Stimulated activated CD4-positive, alpha-beta T cell treated with anti-CD3 and anti-CD28 coated beads, TNF-alpha, amount 100 ng/mL, for 24 hours (primary cell): ENCODE measurements at places on chromosomes 11 and 22.

DNA sequence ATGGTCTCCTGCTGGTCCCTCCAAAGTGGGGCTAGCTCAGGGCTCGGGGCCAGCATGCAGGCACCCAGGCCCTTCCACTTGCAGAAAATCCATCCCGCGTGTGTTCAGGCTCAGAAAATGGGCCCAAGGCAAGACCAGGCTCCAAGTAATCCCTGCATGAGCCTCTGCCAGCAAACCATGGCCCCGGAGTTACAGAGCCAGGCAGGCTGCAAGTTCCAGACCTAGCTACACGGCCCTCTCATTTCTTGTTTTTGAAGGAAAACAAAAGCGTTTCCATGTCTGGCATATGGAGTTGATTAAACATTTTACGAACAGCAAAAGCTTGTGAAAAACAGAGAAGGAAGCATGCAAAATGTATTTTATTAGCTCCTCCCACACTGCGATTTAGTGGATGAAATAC is 29.7 kb downstream of the KIAA0930 start:
- DNase-seq: no peak

GRCh38 chr11:69643646-69644045 is 2.7 kb downstream of the CCND1 start:
- no peak for DNase-seq

- DNase-seq: no peak
Observed at GRCh38 chr11:67542971-67543370, 19.7 kb upstream of the CABP2 start.

GRCh38 chr11:12853652-12854296 is 155.3 kb upstream of the RASSF10 start:
- DNase-seq: no peak

DNA sequence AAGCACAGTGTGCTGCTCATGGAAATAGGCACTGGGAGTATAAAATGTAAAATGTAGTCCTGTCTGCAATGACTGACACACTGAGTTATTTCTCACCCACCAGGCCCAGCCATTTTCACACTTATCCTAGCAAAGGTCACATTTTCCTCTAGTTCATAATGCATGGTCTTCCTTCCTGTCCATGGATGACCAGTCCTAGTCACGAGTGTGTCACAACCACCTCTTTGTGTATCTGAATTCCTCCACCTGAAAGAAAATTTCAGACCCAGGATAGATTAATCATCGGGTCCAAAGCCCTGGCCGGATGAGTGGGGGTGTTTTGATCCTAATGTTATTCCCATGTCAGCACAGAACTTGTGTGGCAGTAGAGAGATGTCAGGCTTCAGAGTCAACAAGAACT is at the start of gene MRGPRX4:
MRGPRX4 (plus strand) TSS at position 172 of the 400 bp plus-strand sequence. CDS start 420 bp downstream, outside the sequence.
- no peak for DNase-seq

DNA sequence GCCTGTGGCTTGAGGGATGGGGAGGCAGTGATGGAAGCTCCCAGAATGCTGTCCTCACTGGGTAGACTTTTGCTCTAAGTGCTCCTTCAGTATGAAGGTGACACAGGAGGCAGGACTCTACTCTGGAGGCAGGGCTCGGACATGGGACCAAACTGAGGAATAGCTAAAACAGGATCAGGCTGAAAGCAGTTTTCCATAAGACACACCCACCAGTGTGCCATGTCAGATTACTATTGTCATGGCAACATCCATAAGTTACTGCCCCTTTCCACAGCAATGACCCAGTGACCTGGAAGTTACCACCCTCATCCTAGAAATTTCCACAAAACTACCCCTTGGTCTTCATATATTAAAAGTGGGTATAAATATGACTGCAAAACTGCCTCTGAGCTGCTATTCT is 43.6 kb upstream of the GALNT18 start:
- DNase-seq: no peak

GRCh38 chr22:30755759-30756124 is 61.1 kb downstream of the OSBP2 start:
- no peak for DNase-seq

DNA sequence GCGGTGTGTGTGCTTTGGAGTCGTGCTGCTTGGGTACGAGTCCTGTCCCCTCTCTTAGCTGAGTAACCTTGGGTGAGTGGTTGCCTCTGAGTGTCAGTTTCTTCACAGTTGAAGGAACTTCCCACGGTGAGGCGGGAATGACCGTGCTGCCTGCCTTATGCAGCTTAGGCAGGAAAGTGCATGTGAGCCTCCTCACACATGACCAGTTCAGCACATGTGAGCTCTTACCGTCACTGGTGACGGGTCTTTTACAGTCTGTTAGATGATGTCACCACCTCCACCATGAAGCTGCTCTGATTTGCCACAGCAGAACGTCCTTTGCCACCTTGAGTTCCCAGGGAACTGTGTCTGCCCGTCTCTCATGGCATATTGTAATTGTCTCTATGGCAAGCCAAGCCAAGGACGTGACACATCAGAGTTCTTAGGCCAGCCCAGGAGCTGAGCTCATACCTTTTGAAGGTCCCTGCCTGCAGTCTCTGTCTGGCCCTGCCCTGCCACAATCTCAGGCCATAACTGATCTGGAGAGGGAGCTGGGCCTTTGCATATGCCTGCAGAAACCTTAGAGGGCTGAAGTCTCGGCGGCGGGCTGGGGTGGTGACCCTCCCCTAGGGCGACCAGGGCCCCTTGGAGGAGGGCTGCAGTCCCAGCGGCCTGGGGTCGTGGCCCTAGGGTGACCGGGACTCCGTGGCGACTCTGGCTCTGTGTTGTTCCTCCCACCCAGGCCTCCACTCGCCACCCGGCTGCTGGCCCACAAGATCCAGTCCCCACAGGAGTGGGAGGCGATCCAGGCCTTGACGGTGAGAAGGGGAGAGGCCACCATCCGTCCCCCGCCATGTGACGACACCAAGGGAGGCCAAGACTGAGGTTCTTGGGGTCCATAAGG is 7.8 kb downstream of the GGA1 start:
- no peak for DNase-seq

GRCh38 chr22:50489363-50490243 is 2.9 kb downstream of the MIOX start:
- no peak for DNase-seq

DNA sequence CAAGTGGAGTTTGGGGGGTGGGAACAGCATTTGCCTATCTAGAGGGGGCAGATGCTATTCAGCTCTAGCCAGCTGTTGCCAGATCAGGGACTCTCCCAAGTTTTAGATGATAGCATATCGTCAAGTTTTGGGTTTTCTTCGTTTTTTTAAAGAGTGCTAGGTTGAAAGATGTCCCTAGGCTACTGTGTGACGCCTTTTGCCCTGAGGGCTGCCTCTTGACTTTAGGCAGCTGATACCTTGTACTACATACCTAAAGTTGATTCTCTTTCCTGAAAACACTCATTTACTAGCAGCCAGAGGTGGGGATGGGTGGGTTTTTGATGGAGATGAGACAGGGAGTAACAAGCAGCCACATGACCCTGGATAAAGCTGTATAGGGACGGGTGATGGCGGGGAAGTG is 87.1 kb downstream of the ABTB2 start:
- DNase-seq: no peak

- no peak for DNase-seq
Observed at GRCh38 chr11:67996051-67996450, 7.8 kb downstream of the UNC93B1 start.

- no peak for DNase-seq
Observed at GRCh38 chr11:95507794-95508193, 276.8 kb upstream of the SESN3 start.

GRCh38 chr22:22683668-22684361 is 39.4 kb downstream of the GGTLC2 start:
- DNase-seq: no peak

- DNase-seq: no peak
Observed at GRCh38 chr11:35304900-35305460, 114.4 kb downstream of the SLC1A2 start.

- no peak for DNase-seq
Observed at GRCh38 chr11:119749006-119749565, 20.1 kb upstream of the NECTIN1 start.

DNA sequence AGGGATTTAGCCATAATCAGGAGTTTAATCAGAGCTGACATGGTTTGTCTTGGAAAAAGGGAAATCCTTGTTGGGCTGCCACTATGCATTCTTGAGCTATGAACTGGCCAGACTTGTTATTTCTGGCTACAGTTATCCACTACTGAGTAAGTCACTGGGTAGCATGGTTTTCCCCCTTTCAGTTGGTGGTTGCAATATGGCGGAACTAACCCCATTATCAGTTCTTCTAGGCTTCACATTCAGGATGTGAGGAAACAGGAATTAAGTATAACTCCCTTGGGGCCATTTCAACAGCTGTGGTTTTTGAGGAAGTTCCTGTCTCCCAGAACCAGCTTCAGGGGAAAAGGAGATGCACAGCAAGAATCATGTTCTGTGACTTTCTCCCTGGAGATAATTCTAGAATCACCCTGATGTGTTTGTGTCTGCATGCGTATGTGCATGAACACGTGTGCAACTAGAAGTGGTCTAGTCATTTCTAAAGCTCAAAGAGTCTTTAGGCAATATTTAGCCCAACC is 103.0 kb upstream of the CD44 start:
- DNase-seq: no peak

DNA sequence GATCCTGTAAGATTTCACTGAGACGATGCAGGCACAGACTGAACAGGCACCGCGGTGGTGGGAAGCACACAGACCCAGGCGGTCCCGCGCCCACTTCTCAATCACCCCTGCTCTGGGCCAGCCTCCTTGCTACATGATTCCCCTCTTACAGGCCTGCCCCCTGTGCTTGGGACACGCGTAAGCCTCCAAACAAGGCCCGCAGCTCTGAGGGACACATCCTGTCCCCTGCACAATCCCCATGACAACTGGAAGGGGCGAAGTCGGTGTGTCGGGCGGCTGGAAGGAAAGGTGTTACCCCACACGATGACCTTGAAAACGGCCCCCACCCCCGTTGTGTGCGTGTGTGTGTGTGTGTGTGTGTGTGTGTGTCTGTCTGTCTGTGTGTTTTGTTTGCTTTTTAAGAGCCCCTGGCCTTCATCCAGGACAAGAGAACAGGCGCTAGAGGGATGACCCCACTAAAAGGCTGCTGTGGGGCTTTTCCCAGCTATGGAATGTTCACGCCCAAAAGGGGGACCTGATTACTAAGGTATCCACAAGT is 13.1 kb downstream of the CELSR1 start:
- no peak for DNase-seq

DNA sequence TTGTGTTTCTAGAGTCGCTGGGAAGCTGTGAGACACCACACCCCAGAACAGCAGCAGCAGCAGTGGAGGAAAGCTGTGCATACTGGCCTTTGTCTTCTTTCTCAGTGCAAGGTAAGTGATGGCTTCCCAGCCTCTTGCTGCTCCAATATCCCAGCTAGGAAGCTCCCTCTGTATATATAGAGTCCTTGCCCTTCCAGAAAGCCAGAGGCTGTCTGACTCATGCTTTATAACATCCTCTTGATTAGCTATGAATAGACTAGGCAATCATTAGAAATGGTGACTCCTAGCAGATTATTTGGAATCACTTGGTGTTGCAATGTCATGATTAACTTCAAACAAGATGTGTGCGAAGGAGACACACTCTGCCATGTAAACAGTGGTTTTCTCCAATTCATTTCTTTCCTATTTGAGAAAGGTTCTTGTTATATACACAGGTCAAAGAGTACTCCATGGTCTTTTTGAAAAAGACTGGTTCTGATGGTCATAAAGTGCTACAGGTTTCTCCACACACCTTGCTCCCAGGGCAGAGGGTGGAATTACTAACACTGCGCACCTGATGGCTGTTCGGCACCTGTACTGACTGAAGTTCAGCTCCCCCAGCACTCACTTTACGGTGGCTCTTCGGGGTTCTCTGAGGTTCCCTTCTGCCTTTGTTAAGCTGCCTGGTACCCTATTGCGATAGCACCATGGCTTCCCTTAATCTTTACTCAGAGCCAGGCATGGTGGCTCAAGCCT is at the start of gene MMP1:
MMP1 (minus strand) TSS at position 149 of the 735 bp plus-strand sequence; CDS start at position 81, 68 bp downstream.
- DNase-seq: no peak

DNA sequence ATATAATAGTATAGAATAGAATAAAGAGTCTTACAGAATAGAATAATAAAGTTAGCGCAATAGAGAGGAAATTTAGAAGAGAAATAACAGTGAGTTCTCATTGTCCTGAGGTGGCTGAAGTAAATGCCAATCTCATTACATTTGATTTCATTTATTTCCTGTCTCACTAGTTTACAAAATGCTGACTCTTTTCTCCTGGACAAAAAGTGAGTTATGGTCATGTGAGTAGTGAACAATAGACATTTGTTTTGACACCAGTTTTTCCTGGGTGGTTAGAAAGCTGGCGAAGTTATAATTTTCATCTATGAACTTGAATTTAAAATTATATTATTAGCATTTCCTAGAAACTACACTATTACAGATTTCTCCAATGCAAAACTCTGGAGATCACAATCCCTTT is 143.7 kb downstream of the TYR start:
- DNase-seq: no peak

- no peak for DNase-seq
Observed at GRCh38 chr22:38830026-38830844, 13.6 kb downstream of the NPTXR start.

DNA sequence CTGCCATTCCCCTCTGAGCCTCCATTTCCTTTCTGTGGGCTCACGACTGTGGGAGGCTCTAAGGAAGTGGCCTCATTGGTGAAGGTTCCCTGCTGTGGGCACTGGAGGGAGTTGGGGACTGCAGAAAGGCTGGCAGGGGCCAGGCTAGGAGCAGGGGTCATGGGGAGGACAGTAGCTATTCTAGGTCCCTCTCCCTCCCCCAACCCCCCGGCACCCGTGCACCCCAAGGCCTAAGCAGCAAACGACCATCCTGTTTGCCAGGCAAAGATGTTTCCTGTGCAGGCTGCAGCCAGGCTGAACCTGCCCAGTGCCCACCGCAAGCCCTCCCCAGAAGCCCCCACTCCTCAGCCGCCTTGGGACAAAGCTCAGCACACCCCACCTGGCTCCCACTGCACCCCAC is 189.4 kb downstream of the MN1 start:
- no peak for DNase-seq

GRCh38 chr11:67572747-67573419 is 10.7 kb upstream of the GSTP1 start:
- DNase-seq: no peak

DNA sequence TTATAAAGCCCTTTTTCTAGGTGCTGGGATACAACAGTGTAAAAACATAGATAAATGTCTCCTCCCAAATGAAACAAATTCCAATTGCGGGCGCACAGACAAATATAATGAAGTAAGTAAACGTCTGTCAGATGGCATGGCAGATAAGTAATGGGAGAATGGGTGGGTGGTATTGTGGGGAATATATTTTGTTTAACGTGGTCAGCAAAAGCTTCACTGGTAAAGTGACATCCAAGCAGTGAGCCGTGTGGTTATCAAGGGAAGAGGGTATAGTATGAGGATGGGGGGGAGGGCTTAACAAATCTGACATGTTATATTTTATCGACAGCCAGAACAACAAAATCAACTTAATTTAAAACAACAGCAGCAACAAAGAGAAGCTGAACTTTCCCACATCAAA is 1.2 kb downstream of the SVIP start:
- no peak for DNase-seq

DNA sequence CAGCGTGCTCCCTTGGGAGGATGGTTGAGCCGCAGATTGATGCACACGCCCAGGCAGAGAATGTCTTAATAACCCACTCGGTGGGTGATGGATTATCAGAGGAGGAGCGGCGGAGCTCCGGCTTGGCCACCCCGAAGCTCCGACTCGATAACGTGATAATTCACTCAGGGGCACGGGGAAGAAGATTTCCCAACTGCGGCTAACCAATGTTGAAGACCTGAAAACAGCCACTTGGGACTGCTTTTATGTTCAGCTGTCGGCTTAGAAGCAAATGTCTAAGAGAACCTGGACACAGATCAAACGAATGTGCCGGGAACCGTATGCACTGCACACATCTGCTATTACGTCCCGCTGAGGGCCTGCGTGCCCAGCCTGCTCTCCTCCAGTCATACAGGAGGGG is 206.8 kb upstream of the CADM1 start:
- DNase-seq: no peak
